ENCODE measurements at places on chromosomes 4 and X.

- peak overlapping the region; percentile 41 for H3K27ac ChIP-seq
- H3K4me3 ChIP-seq, result no peak overlapping the region
- no peaks in the 10 kb centered on the region for H3K36me3 ChIP-seq
- peaks cover 2% of the 10 kb centered on the region for H3K4me1 ChIP-seq
- DNase-seq, result no peak
- no peaks in the 10 kb centered on the region for H3K27me3 ChIP-seq
These were observed 85.2 kb downstream of the SLC16A2 start for GRCh38 chrX:74506317-74507115.

DNA sequence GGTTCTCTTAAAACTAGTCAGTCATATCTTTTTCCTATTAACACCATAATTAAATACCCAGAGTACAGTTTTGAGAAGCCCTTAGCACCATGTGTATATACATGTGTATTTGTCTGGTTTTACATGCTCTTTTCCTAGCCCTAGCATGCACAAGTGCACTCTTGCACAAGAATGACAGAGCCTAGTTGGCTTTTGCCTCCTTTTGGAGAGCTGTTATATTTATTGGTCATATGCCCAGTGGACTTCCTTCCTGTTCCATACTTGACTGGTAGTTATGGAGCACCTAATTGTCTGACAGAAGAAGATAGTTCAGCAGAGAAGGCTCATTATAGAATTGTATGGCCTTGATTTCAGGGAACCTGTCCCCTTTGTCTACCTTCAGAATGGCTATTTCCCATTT lies 155.6 kb downstream of the ARX start:
- DNase-seq, result no peak
- H3K4me1 ChIP-seq, result no peaks in the 10 kb centered on the region
- no peak overlapping the region for H3K4me3 ChIP-seq

DNA sequence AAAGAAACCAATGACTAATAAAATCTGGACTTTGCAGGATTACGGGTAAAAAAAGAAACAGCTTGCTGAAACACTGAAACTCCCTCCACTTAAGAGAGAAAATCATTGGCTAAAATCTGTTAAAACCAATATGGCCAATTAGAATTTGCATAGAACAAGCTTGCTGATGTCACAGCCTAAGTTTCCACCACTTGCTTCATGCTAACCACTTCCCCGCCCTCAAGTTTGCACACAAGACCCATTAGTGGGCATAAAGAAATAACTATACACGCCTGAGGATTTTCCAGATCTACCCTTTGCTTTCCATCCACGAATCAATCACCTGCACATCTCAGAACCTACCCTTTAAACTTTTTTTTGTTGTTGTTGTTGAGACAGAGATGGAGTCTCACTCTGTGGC lies 42.7 kb upstream of the PHEX start:
- H3K27me3 ChIP-seq, result no peaks in the 10 kb centered on the region
- H3K4me1 ChIP-seq, result peaks cover 60% of the 10 kb centered on the region
- H3K36me3 ChIP-seq, result peaks cover 63% of the 10 kb centered on the region
- peak; percentile 23 for DNase-seq
- H3K27ac ChIP-seq, result peak overlapping the region; percentile 91
- peak overlapping the region; percentile 45 for H3K4me3 ChIP-seq

GRCh38 chr4:154610582-154610981 lies 1.9 kb downstream of the FGG start:
- DNase-seq, result no peak
- peaks cover 17% of the 10 kb centered on the region for H3K27me3 ChIP-seq
- no peaks in the 10 kb centered on the region for H3K36me3 ChIP-seq
- no peaks in the 10 kb centered on the region for H3K4me1 ChIP-seq
- H3K4me3 ChIP-seq, result no peak overlapping the region

GRCh38 chr4:3372933-3373465 lies 68.8 kb upstream of the HGFAC start:
- no peak overlapping the region for H3K27ac ChIP-seq
- peaks cover 24% of the 10 kb centered on the region for H3K4me1 ChIP-seq
- H3K27me3 ChIP-seq, result peaks cover 25% of the 10 kb centered on the region
- H3K4me3 ChIP-seq, result no peak overlapping the region

DNA sequence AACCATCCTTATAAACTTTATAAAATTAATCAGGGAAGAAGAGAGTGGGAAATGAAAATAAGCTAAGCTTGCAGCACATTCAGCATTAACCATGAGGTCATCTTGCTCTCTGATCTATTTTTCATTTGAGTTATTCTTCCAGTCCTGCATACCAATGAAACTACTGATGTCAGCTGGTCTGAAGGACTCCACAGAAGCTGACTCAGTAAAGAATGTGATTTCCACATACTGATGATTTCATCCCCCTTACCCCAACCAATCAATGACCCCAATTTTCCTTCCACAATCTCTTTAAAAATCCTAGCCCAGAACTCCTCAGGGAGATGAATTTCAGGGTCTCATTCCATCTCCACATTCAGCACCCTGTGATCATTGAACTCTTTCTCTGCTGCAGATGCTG lies 18.8 kb upstream of the DSPP start:
- no peaks in the 10 kb centered on the region for H3K27me3 ChIP-seq
- DNase-seq, result no peak
- no peak overlapping the region for H3K4me3 ChIP-seq
- H3K36me3 ChIP-seq, result no peaks in the 10 kb centered on the region
- no peak overlapping the region for H3K27ac ChIP-seq
- no peaks in the 10 kb centered on the region for H3K4me1 ChIP-seq

DNA sequence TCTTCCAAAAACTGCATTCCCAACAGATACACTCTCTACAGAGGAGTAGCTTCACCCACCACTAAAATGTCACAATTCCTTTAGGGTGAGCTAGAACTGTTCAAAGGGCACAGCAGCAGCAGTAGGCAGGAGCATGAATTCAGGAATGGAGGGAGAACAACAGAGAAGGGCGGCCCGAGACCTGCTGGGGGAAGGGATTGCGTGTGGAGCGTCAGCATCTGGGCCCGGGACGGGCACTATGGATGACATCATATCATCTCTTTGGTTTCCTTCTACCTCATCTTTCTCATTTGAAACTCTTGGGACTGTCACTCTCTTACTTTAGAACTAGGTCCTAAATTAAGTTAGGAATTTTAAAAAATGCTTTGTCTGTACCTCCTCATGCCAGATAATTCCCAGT lies 95.0 kb downstream of the PHOX2B start:
- no peaks in the 10 kb centered on the region for H3K36me3 ChIP-seq
- no peak for DNase-seq
- H3K27me3 ChIP-seq, result no peaks in the 10 kb centered on the region
- no peaks in the 10 kb centered on the region for H3K4me1 ChIP-seq
- no peak overlapping the region for H3K4me3 ChIP-seq

- H3K4me1 ChIP-seq, result no peaks in the 10 kb centered on the region
- H3K36me3 ChIP-seq, result no peaks in the 10 kb centered on the region
- no peak for DNase-seq
- no peak overlapping the region for H3K4me3 ChIP-seq
- H3K27me3 ChIP-seq, result no peaks in the 10 kb centered on the region
These were observed 303.5 kb downstream of the ANKRD50 start for GRCh38 chr4:124409044-124409443.
